Stimulated activated CD4-positive, alpha-beta T cell treated with anti-CD3 and anti-CD28 coated beads, Interleukin-1b, Interleukin-23, amount 100 ng/mL, for 1 hour (primary cell): ENCODE measurements at places on chromosomes 6 and 20.

GRCh38 chr6:149963462-149964307 lies at the start of gene ULBP1:
Gene ULBP1 (plus strand): TSS chr6:149963943. CDS start chr6:149964050, 107 bp downstream.
- DNase-seq, result peak; percentile 66

- no peak for DNase-seq
Observed at GRCh38 chr6:43705996-43706395, 18.4 kb upstream of the MRPS18A start.

DNA sequence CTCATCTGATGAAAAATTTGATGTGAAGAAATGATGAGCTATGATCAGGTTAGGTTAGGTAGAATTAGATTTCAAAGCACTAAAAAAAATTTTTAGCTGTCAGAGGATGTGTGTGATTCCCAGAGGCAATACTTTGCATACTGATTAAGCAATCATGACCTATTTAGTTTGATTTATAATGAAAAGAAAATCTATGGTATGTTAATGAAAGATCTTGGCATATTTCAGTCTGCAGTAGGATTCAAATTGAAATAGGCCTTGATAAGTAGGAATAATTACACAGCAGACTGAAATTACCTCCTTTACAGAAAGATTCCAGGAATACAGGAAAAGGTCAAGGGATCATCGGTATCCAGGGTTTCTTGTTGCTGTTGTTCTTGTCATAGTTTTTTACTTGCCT lies 69.3 kb downstream of the HDDC2 start:
- DNase-seq, result no peak

DNA sequence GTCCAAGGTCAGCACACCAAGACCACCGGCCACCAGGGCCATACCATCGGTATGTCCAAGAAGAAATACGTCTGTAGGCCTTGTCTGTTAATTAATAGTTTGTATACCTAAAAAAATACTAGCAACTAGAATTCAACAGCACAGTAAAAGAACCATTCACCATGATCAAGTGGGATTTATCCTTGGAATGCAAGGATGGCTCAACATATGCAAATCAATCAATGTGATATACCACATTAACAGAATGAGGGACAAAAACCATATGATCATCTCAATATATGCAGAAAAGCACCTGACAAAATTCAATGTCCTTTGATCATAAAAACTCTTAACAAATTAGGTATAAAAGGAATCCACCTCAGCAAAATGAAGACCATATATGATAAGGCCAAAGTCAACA lies 24.4 kb downstream of the RPP40 start:
- no peak for DNase-seq

GRCh38 chr6:150322466-150322871 lies 46.3 kb upstream of the IYD start:
- DNase-seq, result no peak

DNA sequence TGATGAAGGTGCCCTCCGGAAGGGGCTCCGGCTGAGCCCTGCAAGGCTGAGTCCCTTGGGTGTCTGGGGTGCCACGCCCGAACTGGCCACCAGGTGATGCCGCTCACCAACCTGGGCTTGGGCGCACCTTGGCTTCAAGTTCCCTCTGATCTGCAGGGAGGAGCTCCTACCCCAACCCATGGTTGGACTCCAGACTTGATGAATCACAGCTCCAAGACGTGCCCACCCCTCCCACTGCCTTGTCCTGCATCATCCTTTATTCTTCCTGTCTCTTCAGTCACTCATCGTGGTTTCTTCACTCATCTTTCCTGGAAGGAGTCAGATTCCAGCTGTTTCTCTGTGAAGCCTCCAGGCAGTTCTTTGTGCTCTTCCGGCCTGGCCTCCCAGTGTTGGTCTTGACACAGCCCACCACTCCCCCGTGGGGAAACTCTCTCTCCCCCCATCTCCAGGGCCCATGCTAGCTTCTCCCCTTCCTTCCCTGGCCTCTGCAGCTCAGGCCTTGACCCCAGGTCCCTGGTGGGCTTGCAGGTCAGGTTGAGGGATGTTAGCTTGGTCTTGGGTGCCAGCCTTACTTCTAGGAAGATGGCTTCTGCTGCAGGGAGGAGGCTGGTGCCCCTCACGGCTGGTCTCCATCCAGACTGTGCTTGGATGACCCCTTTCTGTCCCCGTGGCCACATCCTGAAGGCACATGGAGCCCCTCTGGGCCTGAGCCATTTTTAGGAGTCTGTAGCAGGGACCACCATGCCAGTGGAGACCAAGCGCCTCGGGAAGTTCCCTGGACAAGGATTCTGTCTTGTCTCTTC lies 2.6 kb upstream of the ZBP1 start:
- peak; percentile 52 for DNase-seq

DNA sequence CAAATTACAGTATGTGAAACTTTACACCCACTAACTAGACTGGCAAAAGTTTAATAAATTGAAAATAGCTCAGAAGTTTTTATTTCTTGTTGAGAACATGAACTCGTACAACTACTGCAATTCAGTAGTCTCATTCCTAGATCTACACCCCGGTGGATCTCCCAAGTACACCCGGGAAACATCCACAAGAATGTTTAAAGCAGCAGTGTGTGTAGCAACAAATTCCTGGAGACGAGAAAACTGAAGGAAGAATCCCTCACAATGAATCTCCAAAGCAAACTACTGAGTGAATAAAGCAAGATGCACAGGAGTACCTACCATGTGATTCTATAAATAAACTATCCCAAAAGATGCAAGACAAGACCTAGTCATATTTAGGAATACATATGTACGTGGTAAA lies 954.0 kb upstream of the MAP3K7 start:
- no peak for DNase-seq

- no peak for DNase-seq
Observed at GRCh38 chr6:70680396-70680795, 12.7 kb downstream of the SMAP1 start.

DNA sequence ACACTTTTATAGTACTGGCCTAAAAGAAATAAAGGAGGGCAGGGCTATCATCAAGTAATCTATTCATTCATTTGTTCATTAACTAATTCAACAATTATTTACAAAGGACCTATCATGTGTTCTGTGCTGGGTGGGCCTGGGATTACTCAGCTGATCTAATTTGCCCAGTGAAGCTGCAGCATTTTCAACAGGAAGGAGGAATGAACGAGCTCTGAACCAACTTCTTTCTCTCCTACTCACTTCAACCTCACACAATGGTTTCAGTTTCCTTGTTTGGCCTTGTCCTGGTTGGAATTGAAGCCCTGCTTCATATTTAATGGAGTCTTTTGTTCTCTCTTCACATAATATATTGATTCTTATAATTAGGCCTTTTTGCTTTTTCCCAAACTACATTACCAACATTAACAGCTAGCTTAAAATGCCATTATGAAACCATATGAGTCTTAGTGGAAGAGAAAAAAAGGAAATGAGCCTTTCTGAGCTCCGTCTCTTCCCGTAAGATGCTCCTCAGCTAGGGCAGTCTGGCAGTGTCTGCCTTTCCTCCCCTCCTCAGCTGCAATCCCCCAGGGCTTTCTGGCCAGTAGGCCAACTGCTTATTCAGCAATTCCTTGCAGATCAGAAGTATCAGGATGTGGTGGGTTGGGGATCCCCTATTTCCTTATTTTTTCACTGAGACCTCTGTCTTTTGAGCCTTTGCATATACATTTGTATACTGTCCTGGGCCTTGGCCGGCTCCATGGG lies 79.4 kb upstream of the NRN1 start:
- DNase-seq, result no peak

- DNase-seq, result no peak
Observed at GRCh38 chr6:146433881-146434731, 109.5 kb upstream of the RAB32 start.

- no peak for DNase-seq
Observed at GRCh38 chr6:1629316-1629715, 19.6 kb downstream of the FOXC1 start.

DNA sequence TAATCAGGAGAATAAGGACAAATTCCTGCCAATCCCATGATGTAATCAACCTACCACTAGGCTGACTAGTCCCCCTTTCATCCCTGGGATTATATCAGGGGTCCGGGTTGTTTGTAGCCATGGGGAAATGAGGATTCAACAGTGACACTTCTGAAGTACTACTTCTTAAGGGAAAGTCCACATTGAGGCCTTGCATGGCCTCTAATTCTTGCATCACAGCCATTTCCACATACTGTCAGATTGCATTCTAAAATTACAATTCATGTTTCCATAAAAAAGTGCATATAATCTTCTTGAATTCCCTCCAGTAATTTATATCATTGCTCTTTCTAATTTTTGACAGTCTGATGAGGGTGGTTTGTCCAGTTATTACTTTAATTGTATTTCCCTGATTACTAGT lies 184.2 kb downstream of the PHF3 start:
- DNase-seq, result no peak

GRCh38 chr6:52718550-52718949 lies 44.7 kb downstream of the GSTA2 start:
- no peak for DNase-seq

DNA sequence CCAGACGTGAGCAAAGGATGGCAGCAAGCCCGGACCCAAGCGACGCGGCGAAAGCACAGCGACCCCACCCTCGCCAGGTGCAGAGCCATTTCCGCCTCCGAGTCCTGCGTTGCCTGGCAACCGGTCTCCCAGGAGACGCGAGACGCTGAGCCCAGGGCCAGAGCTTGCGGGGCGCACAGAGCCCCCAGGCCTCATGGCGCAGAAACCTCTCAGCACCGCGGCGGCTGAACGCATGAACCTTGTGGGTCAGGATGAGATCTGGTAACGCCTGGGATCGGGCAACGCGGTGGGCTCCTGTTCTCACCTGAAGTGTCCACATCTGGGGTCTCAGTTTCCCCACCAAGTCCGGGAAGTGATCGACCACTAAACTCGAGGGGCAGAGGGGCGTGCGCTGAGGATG lies 77.7 kb downstream of the ANKRD60 start:
- DNase-seq, result no peak

DNA sequence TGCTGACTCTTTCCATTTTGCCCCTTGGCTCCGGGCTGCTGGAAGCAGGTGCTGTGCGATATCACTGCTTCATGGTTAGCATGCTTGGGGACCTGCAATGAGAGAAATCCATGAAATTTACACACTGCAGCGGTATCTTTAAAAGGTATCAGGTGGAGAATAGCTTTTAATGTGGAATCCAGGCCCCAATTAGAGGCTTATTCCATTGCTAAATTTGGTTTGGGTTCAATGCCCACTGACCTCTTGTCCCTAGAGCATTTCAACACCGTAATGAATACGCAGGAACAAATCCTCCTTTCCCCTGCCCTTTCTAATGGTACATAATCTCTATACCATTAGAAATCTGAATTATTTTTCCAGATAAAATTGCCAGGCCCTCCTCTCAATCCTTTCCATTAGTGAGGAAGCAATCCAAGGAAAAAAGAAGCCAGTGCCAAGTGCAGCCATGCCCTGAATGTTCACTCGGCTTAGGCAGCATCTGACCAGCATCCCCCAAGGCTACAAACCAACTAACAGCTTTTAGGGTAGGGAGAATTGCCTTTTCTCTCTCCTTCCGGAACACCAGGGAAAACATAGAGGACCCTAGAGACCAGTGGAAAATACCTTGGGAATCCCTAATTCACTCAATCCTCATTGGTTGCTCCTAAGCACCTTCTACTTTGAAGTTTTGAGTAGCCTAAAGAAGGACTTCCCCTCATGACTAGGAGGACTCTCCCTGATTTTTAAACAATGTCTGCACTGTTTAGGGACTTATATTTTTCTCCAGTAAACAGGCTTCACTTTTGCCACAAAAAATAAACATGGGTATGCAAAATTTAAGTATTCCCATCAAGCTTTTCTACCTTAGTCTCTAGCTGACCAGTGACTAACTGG lies 143.1 kb downstream of the QRSL1 start:
- no peak for DNase-seq

DNA sequence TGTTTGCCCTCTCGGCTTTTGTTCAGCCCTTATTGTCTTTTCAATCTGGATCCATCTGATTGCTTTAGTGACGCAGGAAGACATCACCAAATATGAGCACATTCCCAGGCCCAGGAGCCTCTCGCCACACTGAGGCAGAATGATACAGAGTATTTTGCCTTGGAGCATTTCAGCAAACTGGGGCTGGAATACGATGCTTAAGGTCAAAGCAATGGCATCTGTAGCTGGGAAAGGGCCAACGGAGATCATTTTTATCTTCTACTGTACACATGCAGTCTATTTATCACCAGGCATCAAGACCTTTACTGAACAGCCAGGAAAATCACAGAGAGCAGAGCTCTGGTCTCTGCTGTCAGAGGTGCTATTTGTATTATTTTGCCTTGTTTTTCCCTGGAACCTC lies 655.3 kb downstream of the RNF144B start:
- DNase-seq, result no peak

DNA sequence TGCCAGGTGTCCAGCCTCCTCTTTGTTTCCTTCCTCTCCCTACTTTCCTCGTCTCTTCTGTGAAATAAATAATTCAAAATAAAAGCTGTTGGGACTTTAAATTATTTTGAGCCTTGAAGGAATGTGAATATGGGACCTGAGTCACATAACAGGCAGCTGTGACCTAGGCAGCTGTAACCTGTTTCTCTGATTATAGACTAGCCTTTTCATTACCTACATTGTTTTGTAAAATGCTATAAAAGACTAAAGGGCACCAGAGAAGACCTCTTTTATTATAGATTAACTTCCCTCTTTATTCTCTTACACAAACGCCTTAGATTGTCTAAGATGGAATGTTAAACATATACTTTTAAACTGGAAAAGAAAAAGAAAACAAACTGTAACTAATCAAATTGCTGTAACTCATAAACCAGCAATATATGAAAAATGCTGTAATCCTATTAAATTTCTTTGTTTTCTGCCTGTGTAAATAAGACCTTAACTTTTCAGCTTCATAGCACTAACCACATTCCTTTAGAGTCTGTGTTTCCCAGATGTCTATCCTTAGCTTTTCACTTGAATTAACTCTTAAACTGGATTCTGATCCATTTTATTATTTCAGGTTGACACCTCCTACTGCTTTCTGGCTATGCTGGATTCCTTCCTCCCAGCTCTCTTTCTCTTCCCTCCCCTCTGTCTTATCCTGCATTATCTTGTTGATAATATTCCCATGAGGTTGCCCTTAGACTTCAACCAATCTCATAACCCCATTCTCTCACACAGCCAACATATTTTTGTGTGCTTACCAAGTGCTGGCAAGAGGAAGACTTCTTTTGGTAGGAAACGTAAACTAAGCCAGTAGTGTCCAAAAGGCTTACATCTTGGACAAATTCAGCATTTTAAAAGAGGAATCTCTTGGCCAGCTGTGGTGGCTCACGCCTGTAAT lies 69.2 kb downstream of the TPD52L1 start:
- no peak for DNase-seq

- no peak for DNase-seq
Observed at GRCh38 chr6:169221264-169221663, 32.4 kb downstream of the THBS2 start.

GRCh38 chr6:5851261-5851757 lies 155.4 kb downstream of the NRN1 start:
- DNase-seq, result peak; percentile 51

DNA sequence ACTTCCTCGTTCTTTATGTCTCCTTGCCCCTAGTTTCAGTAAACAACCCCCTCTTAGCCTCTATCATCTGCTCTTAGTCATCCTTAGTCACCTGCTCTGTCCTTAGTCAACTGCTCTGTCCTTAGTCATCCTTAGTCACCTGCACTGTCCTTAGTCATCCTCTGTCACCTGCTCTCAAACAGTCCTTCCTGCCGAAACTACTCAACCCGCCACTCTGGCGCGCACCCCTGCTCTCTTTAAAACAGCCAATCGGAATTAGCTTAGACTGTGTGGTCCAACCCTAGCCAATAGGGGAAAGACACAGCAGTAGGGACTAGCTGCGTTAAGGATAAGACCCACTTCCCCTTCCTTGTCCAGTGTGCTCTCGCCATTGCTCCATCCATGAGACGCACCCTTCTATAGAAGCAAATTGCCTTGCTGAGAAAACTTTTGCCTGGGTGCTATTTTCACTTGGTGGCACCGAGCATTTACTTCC lies 73.9 kb downstream of the BACH2 start:
- no peak for DNase-seq
